Activated T-helper 1 cell treated with anti-CD3 and anti-CD28 coated beads, Interleukin-12 subunit alpha, Interleukin-12 subunit beta, Interleukin-2, Interleukin-4 antibody, amounts not matched to agents 30 ng/mL and 10 ng/mL and 1 ng/mL, durations not matched to agents 14 hours and 24 hours and 36 hours (primary cell): ENCODE measurements at places on chromosomes 16 and 17. TPM values are rescaled to one million over a fixed set of nuclear protein-coding genes. Genes with fewer than 3 reads are reported as not detected.

DNA sequence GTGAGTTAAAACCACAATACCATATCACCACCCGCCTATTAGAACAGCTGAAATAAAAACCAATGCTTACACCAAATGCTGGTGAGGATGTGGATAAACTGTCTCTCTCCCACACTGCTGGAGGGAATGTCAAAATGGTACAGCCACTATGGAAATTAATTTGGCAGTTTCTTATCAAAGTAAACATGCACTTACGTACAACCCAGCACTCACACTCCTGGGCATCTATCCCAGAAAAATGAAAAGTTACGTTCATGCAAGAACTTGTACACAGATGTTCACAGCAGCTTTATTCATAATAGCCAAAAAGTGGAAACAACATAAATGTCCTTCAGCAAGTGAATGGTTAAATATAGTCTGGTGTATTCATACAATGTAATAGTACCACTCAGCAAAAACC is 173.2 kb upstream of the MYOCD start:
- DNase-seq: no peak

The PDILT gene
- total RNA-seq: not detected in 2 replicates

The CES5A gene
- not detected in 2 replicates for total RNA-seq

The SLC6A4 gene
- not detected in 2 replicates for total RNA-seq

The USP6 gene
- total RNA-seq: 0.03 and 0.05 TPM in 2 replicates
